ENCODE measurements at places on chromosomes 2 and 18.

DNA sequence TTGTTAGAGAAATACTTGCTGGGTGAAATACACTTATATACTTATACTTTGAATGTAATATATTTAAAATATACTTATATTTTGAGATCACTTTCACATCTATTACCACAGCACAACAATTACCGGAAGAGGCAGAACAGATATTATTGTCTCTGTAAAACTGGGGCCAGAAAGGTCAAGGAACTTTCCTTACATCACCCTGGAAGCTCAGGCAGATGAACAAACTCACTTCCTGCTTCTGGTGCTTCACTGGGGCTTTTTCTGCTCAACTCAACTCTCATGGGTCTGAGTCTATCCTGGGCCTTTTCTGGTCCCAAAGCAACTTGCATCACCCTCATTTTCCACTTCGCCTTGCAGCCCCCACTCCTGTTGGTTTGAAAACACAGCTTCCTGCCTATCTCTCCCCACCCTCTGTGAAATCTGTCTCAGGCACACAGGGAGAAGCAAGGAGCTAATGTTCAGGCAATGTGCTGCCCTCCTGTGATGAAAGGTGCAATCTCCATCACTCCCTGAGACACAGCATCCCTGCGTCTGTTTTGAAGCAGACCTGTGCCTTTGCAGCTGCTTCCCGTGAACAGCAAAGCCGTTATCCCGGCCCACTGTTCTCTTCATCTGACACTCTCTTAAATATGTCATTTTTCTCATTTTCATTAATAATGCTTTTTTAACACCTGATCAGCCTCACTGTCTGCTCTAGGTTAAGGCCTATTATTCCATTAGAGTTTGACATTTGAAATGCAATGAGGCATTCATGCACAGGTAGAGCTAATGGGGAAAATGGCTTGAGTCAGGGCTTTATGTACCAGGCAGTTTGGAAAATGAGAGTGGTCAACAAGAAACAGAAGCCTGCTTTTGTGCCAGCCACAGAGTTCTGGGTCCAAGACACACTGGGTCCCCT lies 251.9 kb upstream of the CHAC2 start:
- no peak for DNase-seq

DNA sequence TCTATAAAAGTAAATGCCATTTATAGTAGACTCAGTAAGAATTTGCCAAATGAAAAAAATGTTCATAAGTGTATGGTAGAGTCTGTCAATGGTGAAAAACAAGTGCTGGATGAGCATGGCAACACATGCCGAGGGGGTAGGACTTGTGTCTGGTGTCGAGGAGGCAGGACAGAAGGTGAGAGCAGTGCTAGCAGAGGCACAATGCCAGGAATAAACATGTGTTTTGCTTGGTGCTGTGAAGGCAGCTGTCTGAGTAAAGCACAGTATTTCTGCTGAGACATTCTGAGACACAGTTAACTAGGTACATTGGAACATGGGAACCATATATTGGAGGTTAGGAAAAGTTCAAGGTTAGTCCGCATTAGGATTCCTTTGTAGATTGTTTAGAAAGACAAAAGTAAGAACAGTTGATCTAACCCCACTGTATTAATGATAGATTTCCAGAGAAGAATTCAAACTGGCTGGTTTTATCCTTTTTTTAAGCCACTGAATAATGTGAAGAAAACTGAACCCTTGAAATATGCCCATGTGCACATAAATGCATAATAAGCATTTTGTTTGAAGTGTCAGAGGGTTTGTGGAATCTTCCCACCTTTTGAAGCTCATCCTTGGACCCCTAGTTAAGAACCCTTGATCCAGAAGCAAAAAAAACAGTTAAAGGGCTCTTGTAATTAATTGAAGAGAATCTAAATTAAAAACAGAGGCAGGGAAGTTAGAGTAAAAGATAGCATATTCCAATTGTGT lies 7.1 kb downstream of the RBM45 start:
- DNase-seq = no peak

GRCh38 chr2:16478434-16479210 lies 187.0 kb downstream of the CYRIA start:
- no peak for DNase-seq

DNA sequence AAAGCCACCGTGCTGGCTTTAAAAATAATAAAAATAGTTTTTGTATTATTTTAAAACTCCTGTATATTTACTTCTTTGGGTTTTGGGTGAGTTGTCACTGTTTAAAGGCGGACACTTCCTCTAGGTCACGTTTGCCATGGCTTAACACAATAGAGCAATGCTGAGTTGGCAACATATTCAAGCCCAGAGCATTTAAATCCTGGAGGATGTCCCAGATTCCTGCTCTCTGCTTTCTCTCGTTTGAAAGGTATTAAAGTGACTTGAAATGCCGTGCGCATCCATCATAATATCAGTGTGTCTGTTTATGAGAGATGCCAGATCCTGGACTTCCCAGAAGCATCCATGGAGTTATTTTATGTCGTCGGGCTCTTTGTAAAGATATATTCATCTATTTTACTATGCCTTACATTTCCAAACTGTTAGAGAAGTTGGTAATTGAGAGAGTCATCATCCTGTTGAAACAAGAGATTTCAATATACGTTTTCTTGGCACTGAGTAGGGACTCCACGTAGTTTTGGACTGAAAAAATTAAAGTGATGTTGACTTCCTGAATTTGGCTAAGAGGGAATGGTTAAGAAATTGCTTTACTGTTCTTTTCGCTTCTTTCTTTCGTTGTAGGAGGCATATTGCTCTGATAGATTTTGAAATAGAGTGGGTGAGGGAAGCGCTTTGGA lies 150.6 kb downstream of the ZNF236 start:
- no peak for DNase-seq

DNA sequence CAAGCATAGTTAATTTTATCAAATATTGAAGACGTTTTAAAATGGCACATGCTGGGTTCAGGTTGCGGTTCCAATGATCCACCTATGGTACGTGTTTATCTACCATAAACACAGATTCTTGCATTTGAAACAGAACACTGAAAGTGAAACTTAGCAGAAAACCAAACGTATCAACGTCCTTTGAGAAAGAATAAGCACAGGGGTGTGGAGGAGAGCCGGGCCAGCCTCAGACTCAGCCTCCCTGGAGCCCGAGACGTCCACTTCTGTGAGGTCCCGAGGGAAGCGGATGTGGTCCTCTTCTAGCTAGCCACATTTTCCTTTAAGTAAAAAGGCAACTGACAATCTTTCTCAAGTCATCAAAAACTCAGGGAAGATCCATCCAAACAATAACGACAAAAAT lies 195.9 kb downstream of the RTP5 start:
- DNase-seq = no peak

GRCh38 chr18:65399091-65399490 lies 351.7 kb upstream of the CDH7 start:
- DNase-seq = no peak

GRCh38 chr18:26298107-26298506 lies 71.9 kb downstream of the TAF4B start:
- no peak for DNase-seq

DNA sequence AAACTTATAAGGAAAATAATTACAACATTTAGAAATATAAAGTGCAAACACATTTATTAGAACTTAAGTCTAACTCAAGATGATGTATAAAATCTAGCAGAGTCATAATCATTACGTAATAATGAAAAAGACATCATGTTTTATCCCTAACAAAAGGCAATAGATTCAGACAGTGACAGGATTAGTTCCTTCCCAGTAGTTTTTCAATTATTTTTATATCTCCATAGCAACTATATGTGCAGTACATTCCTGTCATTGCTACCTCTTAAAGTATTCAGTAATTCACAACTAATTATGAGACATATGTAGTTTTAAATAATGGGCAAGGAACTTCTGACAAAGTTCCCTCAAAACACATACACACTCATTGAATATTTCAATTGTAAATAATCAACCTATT lies 687.9 kb downstream of the CCDC85A start:
- DNase-seq = no peak

DNA sequence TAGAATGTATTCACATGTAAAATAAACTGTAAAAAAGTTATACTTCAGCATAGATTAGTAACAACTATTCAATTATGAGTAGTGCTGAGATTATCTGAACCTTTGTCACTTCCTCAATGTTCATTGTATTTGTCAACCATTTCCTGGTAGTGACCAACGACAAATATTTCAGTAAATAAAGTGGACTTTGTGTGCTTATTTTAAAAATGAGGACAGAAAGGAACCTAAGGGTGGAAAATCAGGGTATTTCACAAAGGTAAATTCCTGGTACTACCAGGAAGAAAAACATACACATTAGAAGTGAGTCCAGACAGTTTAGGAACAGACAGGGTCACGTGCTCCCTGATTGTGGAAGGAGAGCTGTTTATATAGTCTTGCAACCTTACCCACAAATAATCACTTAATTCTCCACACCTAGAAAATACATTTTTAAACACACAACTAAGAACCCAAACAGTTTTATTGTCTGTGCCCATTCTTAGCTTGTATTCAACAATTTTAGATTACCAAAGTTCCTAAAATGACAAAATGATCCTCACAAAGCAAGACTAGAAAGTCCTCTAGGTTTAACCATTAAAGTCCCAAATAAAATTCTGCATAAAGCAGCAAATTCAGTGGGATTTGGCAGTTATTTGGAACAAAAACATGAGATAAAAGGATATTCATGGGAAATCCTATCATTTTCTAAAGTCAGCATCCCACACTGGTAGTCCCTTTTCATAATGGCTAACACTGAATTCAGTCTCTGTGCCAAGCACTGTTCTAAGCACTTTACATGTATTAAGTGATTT lies 28.2 kb downstream of the PELI1 start:
- DNase-seq = no peak

- DNase-seq = no peak
Observed at GRCh38 chr2:36858551-36859365, 107.6 kb downstream of the STRN start.

- no peak for DNase-seq
Observed at GRCh38 chr2:163312713-163313112, 423.1 kb downstream of the FIGN start.

- DNase-seq = no peak
Observed at GRCh38 chr2:150392614-150393013, 94.9 kb downstream of the RND3 start.

GRCh38 chr2:160097326-160097725 lies 34.9 kb upstream of the PLA2R1 start:
- DNase-seq = no peak

DNA sequence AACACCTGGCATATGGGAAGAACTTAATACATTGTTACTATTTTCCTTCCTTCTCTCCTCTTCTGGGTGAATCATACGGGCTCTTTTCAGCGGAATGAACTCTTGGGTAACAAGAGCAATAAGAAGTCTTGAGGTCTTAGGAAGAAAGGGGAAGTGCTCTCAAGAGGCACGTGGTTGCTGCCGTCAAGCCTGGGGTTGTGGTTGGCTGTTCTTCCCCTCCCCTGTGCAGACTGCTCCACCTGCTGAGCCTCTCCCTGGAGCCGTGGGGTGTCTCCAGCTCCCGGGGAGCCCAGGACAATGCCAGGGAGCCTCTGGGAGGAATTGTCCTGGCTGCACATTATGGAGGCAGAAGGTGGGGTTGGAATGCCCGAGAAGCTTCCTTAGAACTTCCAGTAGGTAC lies 19.4 kb downstream of the TOGARAM2 start:
- peak; percentile 18 for DNase-seq

DNA sequence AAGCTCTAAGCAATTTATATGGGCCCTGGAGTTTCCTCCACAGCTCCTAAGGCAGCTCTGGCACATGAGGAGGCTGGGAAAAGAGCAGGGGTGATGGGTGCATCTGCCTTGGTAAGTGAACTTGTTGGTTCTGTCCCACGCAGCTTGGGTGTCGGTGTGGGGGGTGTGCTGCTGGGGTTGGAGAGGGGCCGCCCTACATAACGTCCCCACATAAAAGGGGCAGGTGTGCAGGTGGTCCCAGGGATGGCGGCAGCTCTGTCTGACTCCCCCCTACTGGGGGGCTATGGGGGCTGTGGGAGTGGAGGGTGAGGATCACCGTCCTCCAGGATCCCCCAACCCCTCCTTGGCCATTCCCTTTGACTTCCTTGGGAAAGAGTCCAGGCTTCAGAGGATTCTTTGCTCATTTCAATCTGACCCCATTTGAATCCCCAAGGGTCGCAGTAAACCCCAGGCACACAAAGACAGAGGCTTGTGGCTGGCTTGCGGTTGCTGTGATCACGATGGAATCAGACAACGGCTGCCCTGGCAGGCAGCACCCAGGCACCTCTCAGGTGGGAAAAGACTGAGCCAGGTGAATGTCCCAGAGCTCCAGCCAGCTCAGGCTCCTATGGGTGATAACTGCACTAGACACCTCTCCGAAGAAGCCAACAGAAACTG lies 34.5 kb upstream of the CD8A start:
- DNase-seq = no peak

Data from activated gamma-delta T cell (primary cell).